Testis (tissue), 5 donors: ENCODE measurements at places on chromosomes 6 and 20.
A peak's percentile ranks its signal among the peaks of the same experiment; 100 is the strongest.

GRCh38 chr6:149184523-149184922 is 133.0 kb upstream of the TAB2 start:
- no peak for DNase-seq

- no peak for DNase-seq
These were observed 151.7 kb downstream of the FRK start for GRCh38 chr6:115908906-115909559.

GRCh38 chr20:46056970-46057855 is 28.2 kb downstream of the SLC12A5 start:
- DNase-seq = peak; percentile 51

DNA sequence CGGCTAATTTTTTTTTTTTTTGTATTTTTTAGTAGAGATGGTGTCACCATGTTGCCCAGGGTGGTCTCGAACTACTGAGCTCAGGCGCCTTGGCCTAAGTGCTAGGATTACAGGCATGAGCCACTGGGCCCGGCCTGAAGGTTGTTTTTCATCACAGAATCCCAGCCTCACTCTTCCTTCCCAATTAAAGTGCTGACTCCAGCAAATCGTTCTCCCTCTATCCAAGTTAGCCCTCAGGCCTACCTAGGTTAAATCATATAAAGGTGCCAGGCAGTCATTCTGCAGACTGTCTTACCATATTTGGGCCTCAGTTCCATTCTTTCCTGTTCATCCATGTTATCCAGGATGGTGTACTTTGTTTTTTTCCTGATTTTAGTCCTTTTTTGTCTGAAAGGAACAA is 56.4 kb downstream of the ALDH5A1 start:
- no peak for DNase-seq

DNA sequence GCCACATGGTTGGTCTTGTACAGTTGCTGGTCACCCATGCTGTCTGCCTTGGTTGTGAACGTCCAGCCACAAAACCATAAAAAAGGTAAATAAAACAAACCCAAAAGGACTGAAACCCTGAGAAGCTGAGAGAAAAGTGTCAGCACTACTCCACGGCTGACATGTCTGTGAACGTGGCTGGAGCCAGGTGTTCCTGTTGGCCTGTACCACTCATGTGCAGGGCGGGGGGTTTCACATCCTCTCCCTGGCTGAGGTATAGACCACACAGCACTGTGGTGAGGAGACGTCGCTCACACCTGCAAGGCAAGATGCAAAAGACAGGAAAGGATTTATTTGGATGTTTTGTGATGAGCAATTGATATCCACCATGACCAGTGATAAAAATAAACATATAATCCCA is 51.9 kb upstream of the MRPS10 start:
- no peak for DNase-seq

DNA sequence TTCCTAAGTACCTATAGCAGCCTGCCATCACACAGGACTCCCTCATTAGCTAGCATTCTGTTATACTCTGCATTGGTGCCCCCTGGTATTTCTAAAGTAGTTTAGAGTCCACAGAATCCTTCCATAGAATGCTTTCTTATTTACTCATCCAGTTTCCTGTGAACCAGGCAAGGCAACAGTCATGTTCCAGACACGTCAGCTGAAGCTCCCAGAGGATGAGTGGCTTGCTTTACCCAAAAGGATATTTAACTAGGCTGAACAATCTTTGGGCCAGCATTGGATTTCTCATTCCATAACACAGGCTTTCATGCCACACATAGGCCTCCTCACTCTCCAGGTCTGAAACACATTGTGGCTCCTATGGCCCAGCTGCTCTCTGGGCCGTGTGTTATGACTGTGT is 203.8 kb upstream of the MAP3K7 start:
- no peak for DNase-seq

GRCh38 chr6:79710127-79710526 is 79.0 kb downstream of the SH3BGRL2 start:
- no peak for DNase-seq

DNA sequence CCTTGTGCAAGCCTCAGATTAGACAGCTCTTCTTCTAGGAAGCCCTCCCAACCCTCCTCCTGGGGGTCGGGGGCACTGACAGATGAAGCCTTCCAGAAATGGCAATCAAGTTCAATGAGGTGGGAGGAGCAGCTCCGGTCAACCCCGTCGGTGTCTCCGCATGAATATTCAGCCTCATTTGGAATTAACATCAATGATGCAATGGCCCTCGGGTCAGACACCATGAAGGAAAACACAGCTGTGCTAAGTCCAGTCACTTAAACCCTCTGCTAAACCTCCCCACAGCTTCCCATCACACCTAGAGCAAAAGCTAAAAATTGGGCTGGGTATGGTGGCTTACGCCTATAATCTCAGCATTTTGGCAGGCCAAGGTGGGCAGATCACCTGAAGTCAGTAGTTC is 36.5 kb downstream of the ZNF217 start:
- DNase-seq = no peak

DNA sequence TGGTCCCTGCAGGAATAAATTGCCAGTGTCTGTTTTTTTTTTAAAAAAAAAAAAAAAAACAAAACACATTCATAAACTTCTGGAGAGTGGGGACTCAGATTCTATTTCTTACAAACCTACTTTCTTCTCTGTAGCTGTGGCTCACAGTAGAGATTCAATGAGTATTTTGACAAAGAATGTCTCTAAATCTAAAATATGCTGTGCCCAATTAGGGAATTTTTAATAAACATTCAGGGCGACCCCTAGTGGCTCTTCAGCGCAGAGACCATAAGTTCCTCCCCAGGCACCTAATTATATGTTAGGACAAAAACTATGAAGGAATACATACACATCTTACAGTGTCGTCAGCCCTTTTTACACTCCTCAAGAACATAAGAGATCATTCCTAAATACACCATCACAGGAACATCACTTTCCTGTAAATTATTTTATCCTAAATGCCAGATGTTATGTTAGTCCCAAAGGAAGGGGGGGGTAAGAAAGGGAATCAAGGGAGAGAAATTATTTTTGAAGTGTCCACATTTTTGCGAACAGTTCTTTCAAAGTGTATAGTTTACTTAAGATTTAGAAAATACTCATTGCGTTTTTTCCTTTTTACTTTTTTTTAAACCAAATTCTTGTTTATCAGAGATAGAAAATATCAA is 21.8 kb upstream of the NAA20 start:
- DNase-seq = peak; percentile 56

- DNase-seq = no peak
These were observed 81.7 kb downstream of the FAM217A start for GRCh38 chr6:3997177-3997770.

GRCh38 chr20:5402903-5403531 is 86.3 kb upstream of the PROKR2 start:
- peak; percentile 43 for DNase-seq

DNA sequence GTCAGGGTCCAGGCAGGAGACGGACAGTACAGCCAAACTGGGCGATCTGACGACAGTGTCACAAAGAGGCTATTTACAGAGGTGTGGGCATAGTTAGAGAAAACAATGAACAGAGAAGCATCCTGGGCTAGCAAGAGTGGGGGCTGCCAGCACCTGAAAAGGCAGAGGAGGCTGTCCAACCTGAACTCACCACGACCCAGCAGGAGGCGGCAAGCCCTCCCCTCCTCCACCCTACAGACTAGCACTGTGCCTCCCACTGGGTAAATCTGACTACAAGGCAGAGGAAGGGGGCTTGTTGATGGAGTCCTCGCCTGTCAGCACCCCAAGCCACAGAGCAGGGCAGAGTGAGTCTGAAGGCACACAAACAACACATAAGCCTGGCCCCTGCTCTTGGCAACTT is 52.8 kb upstream of the CDYL start:
- no peak for DNase-seq

DNA sequence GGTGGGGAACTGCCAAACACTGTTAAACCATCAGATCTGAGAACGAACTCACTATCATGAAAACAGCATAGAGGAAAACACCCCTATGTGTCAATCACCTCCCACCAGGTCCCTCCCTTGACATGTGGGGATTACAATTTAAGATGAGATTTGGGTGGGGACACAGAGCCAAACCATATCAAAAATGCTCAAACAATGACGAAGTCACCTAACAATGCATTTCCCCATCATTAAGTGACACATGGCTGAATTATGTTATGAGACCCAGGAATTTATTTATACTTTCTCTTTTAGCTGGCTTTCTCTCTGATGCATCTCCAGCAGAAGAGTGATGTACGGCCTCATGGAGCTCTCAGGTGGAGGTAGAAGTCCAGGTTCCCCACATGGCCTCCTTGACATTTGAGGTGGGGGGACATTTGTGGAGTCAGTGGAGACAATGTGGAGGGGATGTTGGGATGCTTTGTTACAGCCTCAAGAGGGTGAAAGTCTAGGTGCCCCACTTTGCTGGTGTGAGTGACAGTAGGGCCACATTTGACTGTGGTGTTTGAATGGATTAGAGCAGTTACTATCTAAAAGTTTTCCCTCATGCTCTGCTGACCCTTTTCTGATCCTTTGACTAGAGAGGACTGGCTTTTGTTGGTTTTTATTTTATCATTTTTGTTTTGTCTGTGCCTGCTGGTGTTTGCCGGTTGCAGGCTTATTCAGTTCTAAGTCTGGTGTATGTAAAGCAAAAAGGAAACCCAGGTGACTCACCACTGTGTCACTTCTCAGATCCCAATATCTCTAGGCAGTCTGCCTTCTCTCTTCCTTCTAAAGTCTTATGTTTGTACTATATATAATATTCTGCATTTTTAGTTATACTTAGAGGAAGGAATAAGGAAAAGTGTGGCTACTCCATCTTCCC is 18.5 kb upstream of the DCBLD1 start:
- no peak for DNase-seq

- DNase-seq = no peak
These were observed 174.6 kb downstream of the LMBRD1 start for GRCh38 chr6:69622230-69622629.

GRCh38 chr20:10508468-10509251 is 73.6 kb downstream of the SLX4IP start:
- peak; percentile 58 for DNase-seq

- DNase-seq = no peak
These were observed 27.9 kb upstream of the SIRPG start for GRCh38 chr20:1685304-1686052.

- no peak for DNase-seq
These were observed 260.9 kb downstream of the GMDS start for GRCh38 chr6:1984346-1984994.

DNA sequence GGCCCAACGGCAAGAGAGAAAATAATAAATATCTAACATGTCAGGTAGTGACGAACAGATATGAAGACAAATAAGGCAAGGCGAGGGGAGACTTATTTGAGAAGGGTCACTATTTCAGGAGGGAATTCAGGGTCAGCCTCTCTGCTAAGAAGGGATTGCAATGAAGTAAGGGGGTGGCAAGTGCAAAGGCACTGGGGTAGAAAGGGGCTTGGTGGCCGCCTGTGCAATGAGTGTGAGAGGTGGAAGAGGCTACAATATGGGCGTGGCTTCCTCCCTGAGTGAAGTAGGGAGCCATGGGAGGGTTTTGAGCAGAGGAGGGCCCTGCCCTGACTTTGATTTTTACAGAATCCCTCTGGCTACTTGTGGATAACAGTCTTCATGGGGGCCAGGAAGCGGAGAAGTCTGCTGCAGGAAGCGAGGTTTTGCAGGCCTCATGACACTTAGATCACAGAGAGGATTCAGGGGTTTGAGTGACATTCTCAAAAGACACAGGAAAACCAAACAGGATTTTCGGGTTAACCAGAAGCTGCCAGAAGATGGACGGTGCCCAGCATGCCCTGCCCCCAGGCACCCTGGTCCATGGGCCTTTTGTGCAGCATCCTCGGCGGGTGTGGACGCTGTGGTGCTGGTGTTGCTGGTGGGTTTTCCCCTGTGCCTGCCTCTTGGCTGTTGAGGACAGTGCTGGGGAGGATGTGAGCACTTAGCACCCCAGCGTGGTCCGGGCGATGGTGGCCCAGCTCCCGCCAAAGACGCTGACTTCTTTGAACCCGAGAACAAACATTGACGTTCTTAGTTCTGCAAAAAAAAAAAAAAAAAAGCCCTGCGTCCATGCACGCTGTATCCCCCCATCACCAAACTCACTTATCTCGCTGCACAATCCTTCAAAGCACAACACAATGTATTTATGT is 124.2 kb upstream of the PTPN1 start:
- DNase-seq = no peak

GRCh38 chr6:169881976-169882375 is 130.6 kb downstream of the ERMARD start:
- DNase-seq = no peak

- DNase-seq = no peak
These were observed 146.5 kb upstream of the FERMT1 start for GRCh38 chr20:6269168-6269873.

- DNase-seq = no peak
These were observed 39.6 kb upstream of the AFDN start for GRCh38 chr6:167786853-167787675.

DNA sequence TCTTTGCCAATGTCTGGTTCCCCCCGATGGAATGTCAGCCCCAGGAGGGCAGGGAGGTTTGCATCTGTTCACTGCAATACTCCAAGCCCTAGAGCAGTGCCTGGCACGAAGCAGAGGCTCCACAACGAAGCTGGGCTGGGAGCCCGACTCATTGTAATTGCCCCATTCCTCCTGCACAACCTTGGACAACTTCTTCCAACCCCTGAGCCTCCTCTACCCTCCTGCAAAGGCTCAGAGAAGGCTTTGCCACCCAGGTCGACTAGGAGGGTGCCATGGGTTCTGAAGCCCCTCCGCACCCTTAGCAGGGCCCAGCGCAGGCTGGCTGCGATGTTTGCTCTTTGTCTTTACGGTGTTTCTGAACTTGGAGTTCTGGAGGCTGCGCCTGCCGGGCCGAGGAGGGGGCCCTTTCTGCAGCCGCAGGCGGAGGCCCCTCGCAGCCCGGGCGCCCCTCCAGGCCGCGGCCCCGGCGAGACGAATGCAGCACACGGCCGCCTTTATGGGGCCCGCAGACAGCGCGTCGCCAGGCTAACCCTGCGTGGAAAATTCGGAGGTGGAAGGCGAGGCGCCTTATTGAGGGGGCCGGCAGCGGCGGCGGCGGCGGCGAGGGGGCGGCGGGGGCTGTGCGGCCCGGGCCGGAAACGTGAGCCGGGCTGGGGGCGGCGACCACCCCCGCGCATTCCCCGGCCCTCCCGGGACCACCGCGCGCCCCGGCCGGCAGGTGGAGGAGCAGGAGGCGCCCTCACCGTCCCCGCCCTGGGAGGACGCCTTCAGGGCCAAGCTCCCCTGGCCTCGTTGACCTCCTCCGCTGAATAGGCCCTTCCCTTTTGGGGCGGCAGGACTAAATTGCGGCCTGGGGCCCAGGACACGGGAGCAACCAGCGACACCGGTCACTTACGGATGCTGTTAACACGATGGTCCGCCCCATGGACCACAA is 27.0 kb downstream of the SNAI1 start:
- no peak for DNase-seq

DNA sequence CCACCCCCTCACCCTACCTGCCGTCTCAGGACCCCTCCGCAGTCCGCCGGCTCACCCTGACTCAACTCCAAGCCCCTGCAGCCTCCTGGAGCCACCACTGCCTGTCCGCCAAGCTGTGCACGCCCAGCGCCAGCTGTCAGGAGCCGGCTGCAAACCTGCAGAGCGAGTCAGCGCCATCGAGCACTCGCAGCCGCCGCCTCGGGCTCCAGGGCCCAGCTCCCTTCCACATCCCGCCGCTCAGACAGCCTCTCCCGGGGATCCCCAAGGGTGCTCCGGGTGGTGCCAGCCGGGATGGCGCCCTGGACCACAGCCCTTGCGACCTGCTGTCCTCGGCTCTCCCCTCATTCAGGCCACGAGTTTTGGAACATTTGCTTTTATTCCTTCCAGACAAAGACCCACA is 4.3 kb downstream of the TNNC2 start:
- DNase-seq = no peak

GRCh38 chr6:151179321-151179720 is 60.4 kb upstream of the AKAP12 start:
- no peak for DNase-seq
